ENCODE measurements at places on chromosomes 3 and 15.

GRCh38 chr3:75220932-75221331, 443.2 kb upstream of the FRG2C start:
- no peak for DNase-seq

DNA sequence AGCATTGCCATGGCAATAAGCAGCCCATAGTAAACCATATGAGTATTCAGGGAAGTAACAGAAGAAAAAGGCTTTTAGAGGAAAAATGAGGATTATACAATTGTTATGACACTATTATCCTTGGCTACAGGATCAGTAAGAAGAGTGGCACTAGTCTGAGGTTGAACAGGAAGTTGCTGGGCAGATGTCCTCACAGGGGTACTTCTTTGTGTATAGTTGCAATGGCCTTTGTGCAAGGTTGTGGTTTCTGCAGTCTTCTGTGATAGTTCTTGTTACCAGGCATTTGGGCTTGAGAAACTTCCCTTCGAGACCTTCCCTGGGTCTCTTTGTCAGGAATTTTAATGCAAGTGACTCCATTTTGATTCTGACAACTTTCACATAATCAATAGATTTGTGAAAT, 100.6 kb upstream of the ATP11B start:
- no peak for DNase-seq

GRCh38 chr3:14592836-14593235, 52.7 kb upstream of the GRIP2 start:
- no peak for DNase-seq

- DNase-seq: no peak
Observed at GRCh38 chr3:189237526-189237925, 65.8 kb downstream of the TPRG1 start.

DNA sequence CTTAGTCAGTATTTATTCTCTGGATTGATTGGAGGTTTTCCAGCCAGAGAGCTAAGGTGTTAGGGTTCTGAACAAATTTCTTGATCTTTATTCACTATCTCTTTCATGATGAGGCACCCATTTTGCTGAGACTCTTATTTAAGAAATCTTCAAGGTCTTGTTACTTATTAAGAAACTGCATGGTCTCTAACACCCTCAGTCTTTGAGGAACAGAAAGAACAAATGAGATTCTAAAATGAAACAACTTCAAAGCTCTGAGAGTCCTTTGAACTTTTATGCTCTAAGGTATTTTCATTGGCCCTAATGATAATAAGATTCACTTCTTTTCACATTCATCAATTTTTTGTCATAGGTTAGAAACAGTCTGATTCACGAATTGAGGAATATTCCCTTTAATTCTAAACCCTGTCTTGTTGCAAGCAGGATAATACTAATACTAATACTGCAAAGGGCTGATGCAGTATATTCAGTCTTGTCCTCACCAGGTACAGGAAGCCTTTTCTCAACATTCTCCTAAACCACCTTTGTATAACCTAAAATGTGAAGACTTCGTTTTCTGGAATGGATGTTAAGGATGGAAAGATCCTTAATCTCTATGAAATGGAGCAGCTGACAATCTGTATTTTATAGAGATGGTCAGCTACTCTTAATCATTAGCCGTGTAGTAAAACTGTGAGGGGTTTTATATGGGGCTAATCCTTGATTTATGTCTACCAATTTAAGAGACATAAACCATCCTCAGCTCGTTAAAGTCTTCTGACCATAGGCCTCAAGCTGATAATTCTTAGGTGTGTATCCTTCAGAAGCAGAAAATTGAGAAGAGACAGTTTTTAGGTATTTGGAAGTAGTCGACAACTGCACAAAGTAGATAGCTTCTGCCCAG, 198.3 kb downstream of the OTOL1 start:
- no peak for DNase-seq

GRCh38 chr3:53545310-53545995, 51.0 kb downstream of the CACNA1D start:
- DNase-seq: no peak

GRCh38 chr15:62482785-62483429, 317.8 kb upstream of the C2CD4B start:
- peak; percentile 35 for DNase-seq

GRCh38 chr3:37891227-37891626, 29.5 kb downstream of the CTDSPL start:
- DNase-seq: no peak

All from GM18507 (cell line).